GM23338 (cell line): ENCODE measurements at places on chromosomes 6 and 20. TPM values are rescaled to one million over a fixed set of nuclear protein-coding genes. Genes with fewer than 3 reads are reported as not detected.
A peak's percentile ranks its signal among the peaks of the same experiment; 100 is the strongest.

DNA sequence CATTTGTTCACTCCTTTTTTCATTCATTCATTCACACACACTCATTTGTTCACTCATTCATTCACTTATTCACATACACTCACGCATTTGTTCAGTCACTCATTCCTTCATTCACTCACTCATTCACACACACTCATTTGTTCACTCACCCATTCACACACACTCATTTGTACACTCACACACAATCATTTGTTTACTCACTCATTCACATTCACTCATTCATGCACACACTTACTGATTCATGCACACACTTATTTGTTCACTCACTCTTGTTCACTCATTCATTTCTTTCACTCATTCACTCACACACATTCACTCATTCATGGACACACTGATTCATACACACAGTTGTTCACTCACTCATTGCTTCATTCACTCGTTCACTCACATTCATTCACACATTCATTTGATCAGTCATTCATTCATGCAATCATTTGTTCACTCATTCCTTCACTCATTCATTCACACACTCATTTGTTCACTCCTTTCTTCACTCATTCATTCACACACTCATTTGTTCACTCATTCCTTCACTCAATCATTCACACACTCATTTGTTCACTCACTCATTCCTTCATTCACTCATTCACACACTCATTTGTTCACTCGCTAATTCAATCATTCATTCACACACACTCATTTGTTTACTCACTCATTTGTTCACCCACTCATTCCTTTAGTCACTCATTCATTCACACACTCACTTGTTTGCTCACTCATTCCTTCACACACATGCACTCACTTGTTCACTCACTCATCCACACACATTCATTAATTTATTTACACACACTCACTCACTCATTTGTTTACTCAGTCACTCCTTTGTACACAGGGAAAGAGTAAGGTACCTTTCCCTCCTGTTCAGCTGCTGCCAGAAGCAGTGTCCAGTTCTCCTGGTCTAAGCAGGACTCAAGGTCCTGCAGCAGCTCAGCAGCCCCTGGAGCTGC lies 50.7 kb upstream of the BHLHE23 start:
- no peak for DNase-seq

CCN6 gene
- 0.65 and 0.73 TPM in 2 replicates for polyA plus RNA-seq

- no peak for DNase-seq
These were observed 18.3 kb upstream of the CITED2 start for GRCh38 chr6:139392794-139393193.

TFAP2C gene
- polyA plus RNA-seq: 11.7 and 14.3 TPM in 2 replicates

DDO gene
- polyA plus RNA-seq: not detected in 2 replicates

DNA sequence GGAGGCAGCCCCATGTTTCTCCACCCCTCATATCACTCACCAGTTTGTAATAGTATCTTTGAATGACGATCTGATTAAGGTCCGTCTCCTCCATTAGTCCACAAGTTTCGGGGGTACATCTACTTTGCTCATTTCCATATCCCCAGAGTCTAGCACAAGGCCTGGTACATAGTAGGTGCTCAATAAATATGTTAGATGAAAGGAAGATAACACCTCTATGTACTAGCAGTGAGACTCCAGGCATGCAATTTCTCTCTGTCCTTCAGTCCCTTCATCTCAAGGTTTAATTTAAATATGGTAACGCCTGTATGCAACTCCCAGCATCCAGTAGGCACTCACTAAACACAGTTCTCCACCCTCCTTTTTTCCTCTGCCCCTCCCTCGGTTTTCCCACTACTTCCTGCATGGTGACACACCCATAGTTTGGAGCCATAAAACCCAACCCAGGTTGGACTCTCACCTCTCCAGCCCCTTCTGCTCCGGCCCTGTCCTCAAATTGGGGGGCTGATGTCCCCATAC lies 461 bp upstream of the HNF4A start:
- DNase-seq: no peak

GRCh38 chr6:121809211-121809610 lies 373.8 kb downstream of the GJA1 start:
- no peak for DNase-seq

VIP gene
- not detected in 2 replicates for polyA plus RNA-seq

DNA sequence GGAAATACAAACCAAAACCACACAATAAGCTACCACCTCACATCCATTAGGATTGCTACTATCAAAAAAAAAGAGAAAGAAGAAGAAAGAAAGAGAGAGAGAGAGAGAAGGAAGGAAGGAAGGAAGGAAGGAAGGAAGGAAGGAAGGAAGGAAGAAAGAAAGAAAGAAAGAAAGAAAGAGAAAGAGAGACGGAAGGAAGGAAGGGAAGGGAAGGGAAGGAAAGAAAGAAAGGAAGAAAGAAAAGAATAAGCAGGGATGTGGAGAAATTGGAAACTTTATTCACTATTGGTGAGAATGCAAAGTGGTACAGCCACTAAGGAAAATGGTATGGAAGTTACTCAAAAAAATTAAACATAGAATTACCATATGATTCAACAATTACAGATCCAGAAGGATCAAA lies 159.9 kb downstream of the ID4 start:
- DNase-seq: no peak

POPDC3 gene
- 5.7 and 6.9 TPM in 2 replicates for polyA plus RNA-seq

- DNase-seq: no peak
These were observed 317.5 kb downstream of the HIVEP2 start for GRCh38 chr6:142627474-142627873.

TRIM40 gene
- polyA plus RNA-seq: not detected in 2 replicates

DNA sequence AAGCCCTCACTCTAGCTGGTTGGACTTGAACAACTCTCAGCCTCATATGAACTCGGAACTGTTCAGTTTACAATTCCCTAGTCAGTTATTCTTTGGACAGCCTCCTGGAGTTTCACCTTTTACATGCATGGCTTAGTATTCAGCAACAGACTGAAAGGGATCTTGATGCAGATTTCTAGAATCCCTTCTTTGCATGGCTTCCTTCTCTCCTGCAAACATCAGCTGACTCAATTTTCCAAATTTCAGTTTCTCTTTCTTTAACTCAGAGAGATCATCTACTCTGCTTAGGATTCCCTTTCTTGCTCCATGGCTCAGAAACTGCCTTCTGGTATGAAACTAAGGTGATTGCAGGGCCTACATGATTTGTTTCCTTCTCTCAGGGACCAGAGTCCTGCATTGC lies 99.6 kb downstream of the CEP57L1 start:
- no peak for DNase-seq

GRCh38 chr6:127077886-127078285 lies 40.6 kb upstream of the RSPO3 start:
- DNase-seq: no peak

OVOL2 gene
- 10.6 and 11.5 TPM in 2 replicates for polyA plus RNA-seq

GRCh38 chr6:30896541-30896940 lies 11.5 kb upstream of the GTF2H4 start:
- no peak for DNase-seq

GRCh38 chr20:8331740-8332412 lies 199.8 kb downstream of the PLCB1 start:
- no peak for DNase-seq

SLC25A27 gene
- polyA plus RNA-seq: 6.0 and 8.5 TPM in 2 replicates

DNA sequence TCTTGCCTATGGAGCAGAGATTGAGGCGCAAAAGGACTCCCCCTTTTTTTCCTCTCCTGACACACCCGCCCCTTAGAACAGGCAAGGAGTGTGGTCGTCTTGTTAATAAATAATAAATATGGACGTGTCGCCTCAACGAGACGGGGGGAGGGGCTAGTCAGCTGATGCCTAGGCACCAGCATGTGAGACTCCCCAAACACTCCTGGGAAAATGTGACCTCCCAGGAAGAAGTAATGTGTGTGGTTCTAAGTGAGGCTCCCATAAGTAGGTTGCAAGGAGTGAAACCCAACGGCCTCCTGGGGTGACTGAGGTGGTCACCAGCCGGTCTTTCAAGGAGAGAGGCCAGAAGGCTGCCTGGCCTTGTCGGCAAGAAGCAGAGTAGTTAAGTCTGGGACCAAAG lies 1.1 kb upstream of the FAXC start:
- peak; percentile 55 for DNase-seq

DNA sequence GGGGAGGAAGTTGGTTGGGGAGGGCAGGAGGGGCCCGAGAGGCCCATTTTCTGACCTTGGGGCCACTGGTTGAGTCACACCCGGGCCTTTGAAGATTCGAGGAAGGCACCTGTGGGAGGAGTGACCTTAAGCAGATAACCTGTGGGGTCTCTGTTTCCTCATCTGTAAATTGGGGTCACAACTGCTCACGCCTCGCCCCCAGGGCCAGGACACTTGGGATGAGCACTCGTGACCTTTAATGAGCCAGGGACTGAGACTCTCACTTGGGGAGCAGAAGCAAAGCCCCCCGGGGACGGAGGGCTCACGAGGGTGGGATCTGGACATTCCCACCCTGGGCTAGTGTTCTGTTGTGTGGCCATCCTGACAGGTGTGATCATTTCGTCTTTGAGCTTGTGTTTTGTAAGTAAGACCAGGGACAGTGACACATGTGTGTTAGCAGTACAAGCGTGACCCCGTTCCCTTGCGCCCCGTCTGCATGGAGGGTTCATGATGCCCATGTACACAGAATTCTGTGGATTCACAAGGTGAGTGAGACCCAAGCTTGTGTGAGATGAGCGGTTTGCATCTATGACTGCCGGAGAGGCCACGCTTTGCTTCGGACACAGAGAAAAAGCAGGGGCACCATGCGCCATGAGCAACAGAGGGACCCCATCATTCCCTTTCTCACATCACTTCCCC lies 79.3 kb upstream of the PMEPA1 start:
- no peak for DNase-seq

GRCh38 chr20:44448753-44449546 lies 26.7 kb upstream of the TTPAL start:
- DNase-seq: peak; percentile 90

- DNase-seq: no peak
These were observed 22.6 kb downstream of the B4GALT5 start for GRCh38 chr20:49690899-49691620.

PIGU gene
- polyA plus RNA-seq: 22.4 and 24.3 TPM in 2 replicates

DNA sequence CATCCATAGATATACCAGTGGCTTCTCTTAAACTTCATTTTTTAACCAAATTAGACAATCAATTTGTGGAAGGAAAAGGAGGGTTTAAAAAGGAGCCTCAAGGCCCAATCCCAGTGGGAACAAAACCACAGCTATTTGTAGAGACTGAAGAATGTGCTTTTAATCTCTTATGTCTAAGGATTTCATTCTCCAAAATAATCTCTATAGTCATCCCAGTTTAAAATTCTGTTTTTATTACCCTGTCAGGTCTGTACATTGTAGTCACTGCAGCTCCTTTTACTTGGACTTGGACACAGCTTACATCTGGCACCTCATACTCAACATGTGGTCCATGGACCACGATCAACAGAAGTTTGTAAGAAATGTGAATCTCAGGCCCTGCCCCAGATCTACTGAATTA lies 152.1 kb upstream of the STMND1 start:
- no peak for DNase-seq

GRCh38 chr6:158422629-158423238 lies 110.5 kb downstream of the TULP4 start:
- DNase-seq: peak; percentile 65

ZNF165 gene
- 7.7 and 8.9 TPM in 2 replicates for polyA plus RNA-seq

NKX2-4 gene
- 0.31 and 0.61 TPM in 2 replicates for polyA plus RNA-seq

- no peak for DNase-seq
These were observed 27.4 kb downstream of the KCNQ5 start for GRCh38 chr6:72649032-72649984.

- DNase-seq: no peak
These were observed 107.2 kb downstream of the TOX2 start for GRCh38 chr20:44021900-44022299.

DNA sequence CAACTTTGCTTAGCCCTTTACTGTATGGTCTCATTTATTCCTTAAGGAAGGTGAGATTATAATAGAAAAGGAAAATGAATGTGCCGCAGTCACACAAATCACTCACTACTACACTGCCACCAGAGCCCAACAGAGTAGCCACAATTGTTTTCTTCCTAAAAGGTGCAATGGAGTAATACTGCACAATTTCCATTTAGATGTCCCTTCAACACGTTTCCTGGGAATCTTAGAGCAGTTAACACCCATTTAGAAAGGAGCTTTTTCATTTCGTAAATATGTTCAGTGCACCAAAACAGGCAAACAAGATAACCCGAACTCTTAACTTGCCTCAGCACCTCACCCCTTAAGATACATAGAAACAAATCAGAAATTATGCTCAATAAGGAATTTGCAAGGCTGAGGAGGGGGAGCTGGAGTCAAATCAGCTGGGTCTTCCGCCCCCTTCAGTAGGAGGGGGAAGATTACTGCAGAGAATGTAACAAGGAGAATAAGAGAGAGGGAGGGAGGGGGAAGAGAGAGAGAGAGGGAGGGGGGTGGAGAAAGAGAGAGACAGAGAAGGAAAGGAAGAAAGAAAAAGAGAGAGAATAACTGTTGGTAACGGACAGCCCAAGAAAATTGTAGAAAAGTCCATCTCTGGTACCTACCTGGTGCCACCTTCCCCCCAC lies 155.5 kb downstream of the BCAS1 start:
- peak; percentile 66 for DNase-seq

- no peak for DNase-seq
These were observed 174.5 kb downstream of the FNDC1 start for GRCh38 chr6:159343709-159344108.

- no peak for DNase-seq
These were observed 517.0 kb downstream of the BTBD3 start for GRCh38 chr20:12434672-12435071.

DNA sequence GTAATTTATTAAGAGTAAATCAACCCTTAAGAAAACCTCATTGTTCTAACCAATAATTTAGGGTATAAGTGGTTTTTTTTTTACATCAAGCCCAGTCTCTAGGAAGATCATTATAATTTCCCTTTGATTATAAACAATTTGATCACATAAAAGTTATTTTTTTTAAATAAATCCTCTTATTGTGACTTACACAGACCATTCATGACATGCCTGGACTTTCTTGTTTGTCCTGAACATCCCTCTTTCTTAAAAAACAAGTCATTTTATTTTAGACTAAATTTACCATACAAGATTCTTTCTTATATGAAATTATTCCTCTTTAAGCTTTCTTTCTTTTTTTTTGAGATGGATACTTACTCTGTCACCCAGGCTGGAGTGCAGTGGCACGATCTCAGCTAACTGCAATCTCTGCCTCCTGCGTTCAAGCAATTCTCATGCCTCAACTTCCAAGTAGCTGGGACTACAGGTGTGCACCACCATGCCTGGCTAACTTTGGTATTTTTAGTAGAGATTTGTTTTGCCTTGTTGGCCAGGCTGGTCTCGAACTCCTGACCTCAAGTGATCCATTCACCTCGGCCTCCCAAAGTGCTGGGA lies 53.6 kb upstream of the AGPAT4 start:
- peak; percentile 60 for DNase-seq
